Activated T-helper 17 cell treated with anti-CD3 and anti-CD28 coated beads, Interleukin-2, amount 50 U/mL, for 72 hours (primary cell): ENCODE measurements at places on chromosomes 2 and 18. TPM values are rescaled to one million over a fixed set of nuclear protein-coding genes. Genes with fewer than 3 reads are reported as not detected.

The POTEI gene
- not detected for total RNA-seq

The PROM2 gene
- 0.90 TPM for total RNA-seq

The UGT1A4 gene
- not detected for total RNA-seq

The THSD7B gene
- total RNA-seq: not detected

The CMPK2 gene
- total RNA-seq: 2.0 TPM

The GATA6 gene
- total RNA-seq: not detected

The IGFBP5 gene
- not detected for total RNA-seq

DNA sequence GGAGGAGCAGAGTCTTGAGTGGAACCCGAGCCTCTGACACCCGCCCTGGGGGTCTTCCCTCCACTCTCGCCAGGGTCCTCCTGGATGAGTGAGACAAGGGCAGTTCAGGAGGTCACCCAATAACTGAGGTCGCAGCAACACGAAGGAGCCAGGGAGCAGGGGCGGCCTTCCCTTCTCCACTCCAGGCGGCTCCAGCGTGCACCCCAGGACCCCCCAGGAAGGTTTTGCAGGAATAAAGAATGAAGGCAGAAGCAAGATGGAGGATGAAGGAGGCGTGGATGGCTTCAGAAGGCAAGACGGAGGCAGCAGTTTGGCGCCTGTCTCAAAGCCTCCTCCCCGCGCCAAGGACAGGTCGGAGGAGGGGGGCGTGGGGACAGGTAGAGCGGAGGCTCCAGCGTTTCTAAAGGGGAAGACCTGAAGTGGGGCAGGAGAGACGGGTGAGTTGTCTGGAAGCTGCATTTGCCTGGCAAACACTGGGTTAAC is 579 bp upstream of the ITM2C start:
- H3K27me3 ChIP-seq: peaks cover 7% of the 10 kb centered on the region
- ATAC-seq: peak; percentile 4
- H3K36me3 ChIP-seq: no peaks in the 10 kb centered on the region
- H3K4me3 ChIP-seq: peak overlapping the region; percentile 73
- peak overlapping the region; percentile 51 for H3K27ac ChIP-seq
- H3K4me1 ChIP-seq: peaks cover 21% of the 10 kb centered on the region

DNA sequence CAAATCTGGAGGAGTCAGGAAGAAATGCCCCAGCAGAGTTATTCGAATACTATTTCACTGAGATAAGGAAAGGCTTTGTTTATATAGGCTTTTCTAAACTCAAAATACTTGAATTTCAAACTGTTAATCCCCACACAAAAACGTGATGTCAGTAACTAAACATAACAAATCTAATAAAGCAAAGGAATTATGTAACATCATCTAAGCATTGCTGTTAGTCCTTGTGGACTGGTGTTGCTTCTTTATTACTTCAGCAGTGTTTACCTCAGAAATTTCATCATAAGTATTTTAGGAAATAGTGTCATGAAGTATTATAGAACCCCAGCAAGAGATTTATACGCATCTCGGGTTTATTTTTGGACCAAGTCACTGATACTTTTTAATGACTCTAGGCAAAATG is 19.7 kb upstream of the SANBR start:
- H3K36me3 ChIP-seq: peaks cover 62% of the 10 kb centered on the region
- ATAC-seq: no peak
- no peaks in the 10 kb centered on the region for H3K27me3 ChIP-seq
- no peak overlapping the region for H3K27ac ChIP-seq
- H3K4me3 ChIP-seq: no peak overlapping the region

- no peaks in the 10 kb centered on the region for H3K4me1 ChIP-seq
- H3K27ac ChIP-seq: no peak overlapping the region
- no peaks in the 10 kb centered on the region for H3K36me3 ChIP-seq
- ATAC-seq: no peak
- H3K27me3 ChIP-seq: peaks cover 4% of the 10 kb centered on the region
Measured at GRCh38 chr18:51726614-51727013, 529.1 kb upstream of the MEX3C start.

DNA sequence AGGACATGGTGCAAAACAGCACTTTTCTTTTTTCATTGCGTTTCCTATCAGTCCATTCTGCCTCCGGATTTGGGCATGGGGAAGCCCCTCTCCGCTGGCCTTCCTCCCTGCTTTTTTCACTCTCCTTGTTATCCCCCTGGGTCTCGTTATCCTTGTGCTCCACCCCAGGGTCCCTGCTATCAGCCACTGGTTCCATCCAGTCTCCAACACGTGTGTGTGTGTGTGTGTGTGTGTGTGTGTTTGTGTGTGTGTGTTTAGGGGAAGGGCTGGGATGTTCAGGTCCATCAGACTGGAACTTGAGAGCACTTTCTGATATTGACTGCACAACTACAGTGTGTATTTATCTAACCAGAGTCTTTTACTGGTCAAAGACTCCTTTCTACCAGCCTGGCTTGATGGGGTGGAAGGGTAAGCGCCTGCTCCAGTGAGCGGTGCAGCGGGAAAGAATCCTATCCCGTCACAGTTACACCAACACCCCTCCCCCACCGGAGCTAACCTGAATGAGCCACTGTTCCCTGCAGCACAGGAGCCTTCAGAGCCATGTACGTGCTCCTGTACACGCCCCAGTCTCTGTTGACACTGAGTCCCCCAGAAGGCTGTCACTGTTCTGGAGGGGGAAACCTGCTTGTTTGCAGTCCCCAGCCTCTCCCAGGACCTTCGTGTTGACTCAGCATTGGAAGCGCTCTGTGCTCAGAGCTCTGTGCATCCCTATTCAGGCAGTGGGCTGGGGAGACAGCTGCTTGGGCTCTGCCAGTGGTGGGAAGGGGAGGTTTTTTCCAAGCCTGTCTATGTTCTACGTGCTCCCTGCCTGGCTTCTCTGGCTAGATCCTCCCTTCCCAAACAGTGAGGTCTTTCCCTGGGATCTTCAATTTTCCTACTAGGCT is 4.6 kb downstream of the INHA start:
- no peaks in the 10 kb centered on the region for H3K36me3 ChIP-seq
- no peak overlapping the region for H3K27ac ChIP-seq
- peaks cover 33% of the 10 kb centered on the region for H3K27me3 ChIP-seq

DNA sequence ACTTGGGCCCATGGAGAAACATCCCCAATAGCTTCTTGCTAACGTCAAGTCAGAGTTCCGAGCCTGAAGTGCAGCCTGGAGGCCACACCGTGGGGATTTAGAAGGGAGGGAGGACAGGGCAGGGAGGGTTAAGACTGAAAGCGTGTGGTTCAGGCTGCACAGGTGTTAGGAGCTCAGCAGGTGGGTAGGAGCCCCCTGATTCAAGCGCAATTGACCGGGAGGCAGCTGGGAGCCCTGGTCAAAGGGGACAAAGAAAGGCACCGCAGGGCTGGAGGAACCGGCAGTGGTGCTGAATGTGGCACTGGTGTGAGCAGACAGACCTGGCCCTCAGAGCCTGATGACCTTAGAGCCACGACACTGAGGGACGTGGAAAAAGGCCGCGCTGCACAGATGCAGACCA is 149.6 kb downstream of the TMEM18 start:
- no peak overlapping the region for H3K27ac ChIP-seq
- no peaks in the 10 kb centered on the region for H3K4me1 ChIP-seq
- H3K36me3 ChIP-seq: no peaks in the 10 kb centered on the region

DNA sequence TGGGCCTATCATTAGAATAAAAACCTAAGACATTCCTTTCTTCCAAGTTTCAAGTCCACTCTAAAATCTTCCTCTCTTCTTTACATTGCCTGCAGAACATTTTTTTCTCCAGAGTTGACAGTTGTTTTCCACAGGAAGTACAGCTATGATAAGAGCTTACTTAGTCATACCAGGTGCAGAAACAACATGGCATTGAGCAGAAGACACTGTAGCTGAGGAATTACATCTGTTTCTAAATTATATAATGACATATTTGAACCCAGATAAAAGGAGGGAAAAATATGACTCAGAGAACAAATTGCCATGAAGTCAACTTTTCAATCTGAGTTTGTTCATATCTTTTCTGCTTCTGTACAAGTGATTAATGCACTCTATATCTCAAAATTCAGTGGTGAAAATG is 30.2 kb downstream of the CMPK2 start:
- H3K4me3 ChIP-seq: no peak overlapping the region
- ATAC-seq: peak; percentile 87
- H3K27me3 ChIP-seq: no peaks in the 10 kb centered on the region
- no peaks in the 10 kb centered on the region for H3K4me1 ChIP-seq
- H3K36me3 ChIP-seq: no peaks in the 10 kb centered on the region
- H3K27ac ChIP-seq: no peak overlapping the region

DNA sequence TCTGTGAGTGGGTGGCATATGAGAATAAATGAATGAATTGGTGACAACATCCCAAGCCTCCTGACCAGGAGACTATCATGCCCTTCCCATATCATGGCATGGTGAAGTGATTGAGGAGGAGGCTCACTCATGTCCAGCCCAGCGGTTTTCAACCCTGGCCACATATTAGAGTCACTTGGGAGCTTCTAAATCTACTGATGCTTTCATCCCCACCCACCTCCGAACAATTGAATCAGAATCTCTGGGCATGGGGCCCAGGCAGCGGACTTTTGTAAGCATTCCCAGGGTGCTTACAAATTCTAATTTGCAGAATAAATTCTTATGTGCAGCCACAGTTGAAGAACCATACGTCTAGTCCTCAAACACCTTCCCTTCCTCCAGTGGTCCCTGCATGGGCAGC is 81.7 kb upstream of the SEC11C start:
- peaks cover 18% of the 10 kb centered on the region for H3K27me3 ChIP-seq
- no peak overlapping the region for H3K4me3 ChIP-seq
- no peak overlapping the region for H3K27ac ChIP-seq
- no peaks in the 10 kb centered on the region for H3K4me1 ChIP-seq
- no peaks in the 10 kb centered on the region for H3K36me3 ChIP-seq
- ATAC-seq: no peak

- no peaks in the 10 kb centered on the region for H3K4me1 ChIP-seq
- H3K4me3 ChIP-seq: no peak overlapping the region
- no peak for ATAC-seq
- H3K36me3 ChIP-seq: no peaks in the 10 kb centered on the region
Measured at GRCh38 chr2:231187736-231188505, 10.5 kb upstream of the ARMC9 start.

DNA sequence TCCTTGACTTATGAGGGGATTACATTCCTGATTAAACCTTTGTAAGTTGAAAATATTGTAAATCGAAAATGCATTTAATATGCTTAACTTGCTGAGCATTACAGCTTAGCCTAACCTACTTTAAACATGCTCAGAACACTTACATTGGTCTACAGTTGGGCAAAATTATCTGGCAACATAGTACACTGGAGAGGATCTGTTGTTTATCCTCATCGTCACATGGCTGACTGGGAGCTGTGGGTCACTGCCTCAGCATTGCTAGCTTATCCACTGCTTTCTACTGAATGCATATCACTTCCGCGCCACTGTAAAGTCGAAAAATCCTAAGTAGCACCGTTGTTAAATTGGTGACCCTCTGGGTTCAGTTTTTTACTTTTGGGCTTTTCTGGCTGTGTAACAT is 13.7 kb downstream of the PMS1 start:
- H3K4me1 ChIP-seq: peaks cover 4% of the 10 kb centered on the region
- H3K27ac ChIP-seq: no peak overlapping the region
- H3K36me3 ChIP-seq: peaks cover 85% of the 10 kb centered on the region
- no peaks in the 10 kb centered on the region for H3K27me3 ChIP-seq
- ATAC-seq: no peak

DNA sequence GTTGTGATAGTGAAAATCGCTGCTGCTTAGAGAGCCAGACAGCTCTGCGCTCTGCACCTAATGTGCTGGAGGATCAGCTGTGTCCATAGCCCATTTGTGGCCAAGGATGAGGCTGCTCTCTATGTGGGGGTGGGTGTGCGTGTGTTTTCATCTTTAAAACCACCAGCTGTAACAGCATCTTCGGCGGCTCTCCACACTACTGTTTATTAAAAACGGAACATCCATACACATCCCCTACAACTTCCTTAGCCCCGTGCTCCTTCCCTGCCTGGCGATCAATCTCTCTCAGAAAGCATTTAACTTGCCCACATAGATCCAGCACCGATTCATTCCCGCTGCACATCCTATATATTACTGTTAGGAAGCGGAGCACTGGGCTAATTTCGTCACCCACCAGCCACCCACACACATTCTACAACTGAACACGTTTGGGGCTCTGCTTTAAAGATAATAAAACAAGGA is 1.6 kb downstream of the CELF4 start:
- peaks cover 4% of the 10 kb centered on the region for H3K4me1 ChIP-seq
- no peak for ATAC-seq
- no peaks in the 10 kb centered on the region for H3K36me3 ChIP-seq
- peaks cover 47% of the 10 kb centered on the region for H3K27me3 ChIP-seq
- no peak overlapping the region for H3K27ac ChIP-seq

DNA sequence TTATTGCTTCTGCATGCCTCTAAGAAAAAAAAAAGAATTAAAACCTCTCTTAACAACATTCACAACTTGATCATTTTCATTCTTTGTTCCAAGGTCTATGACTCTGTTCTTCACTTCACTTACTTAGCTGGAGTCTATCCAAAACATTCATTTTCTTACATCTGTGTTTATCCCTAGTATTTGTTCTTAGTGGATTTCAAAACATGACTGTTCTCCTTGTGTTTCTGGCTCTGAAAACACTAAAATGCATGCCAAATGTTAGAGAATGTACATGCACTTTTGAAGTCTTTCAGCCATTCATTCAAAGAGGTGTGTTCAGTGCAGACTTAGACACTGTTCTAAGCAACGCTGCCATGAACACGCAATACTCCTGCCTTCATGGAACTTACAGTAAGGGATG is 138.8 kb downstream of the CNTNAP5 start:
- no peak for ATAC-seq
- H3K27me3 ChIP-seq: no peaks in the 10 kb centered on the region
- H3K4me3 ChIP-seq: no peak overlapping the region
- H3K4me1 ChIP-seq: no peaks in the 10 kb centered on the region
- H3K36me3 ChIP-seq: no peaks in the 10 kb centered on the region
- H3K27ac ChIP-seq: no peak overlapping the region

DNA sequence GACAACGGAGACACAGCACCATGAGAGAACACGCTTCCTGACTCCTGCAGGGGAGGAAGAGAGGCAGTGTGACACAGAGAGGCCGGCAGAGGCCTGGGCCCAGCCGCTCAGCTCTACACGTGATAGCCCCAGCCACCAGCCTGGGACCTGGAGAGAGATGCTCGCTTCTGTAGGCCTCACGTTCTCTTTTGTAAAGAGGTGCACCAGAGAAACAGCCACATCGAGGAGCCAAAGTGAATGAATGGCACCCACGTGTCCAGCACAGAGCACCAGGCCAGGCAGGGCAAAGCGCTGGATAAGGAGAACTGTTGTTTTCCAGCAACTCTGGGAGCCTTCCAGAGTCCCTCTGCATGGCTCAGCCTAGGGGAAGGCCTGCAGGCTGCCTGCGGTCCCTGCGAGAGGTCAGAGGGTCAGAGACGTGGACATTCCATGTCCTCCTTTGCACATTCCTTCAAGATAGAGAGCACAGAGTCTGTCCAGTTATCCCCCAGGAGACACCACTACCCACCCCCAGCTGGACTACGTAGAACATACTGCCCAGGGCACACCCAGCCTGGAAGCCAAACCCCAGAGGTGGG is 14.2 kb downstream of the LIMS2 start:
- no peak for ATAC-seq
- H3K36me3 ChIP-seq: no peaks in the 10 kb centered on the region
- peaks cover 32% of the 10 kb centered on the region for H3K27me3 ChIP-seq
- no peaks in the 10 kb centered on the region for H3K4me1 ChIP-seq

GRCh38 chr2:101419096-101419663 is 31.9 kb upstream of the CREG2 start:
- H3K27ac ChIP-seq: no peak overlapping the region
- peak; percentile 78 for ATAC-seq
- H3K4me1 ChIP-seq: no peaks in the 10 kb centered on the region
- no peaks in the 10 kb centered on the region for H3K27me3 ChIP-seq
- H3K36me3 ChIP-seq: no peaks in the 10 kb centered on the region

- ATAC-seq: no peak
- no peak overlapping the region for H3K4me3 ChIP-seq
- no peaks in the 10 kb centered on the region for H3K36me3 ChIP-seq
- no peaks in the 10 kb centered on the region for H3K27me3 ChIP-seq
- H3K27ac ChIP-seq: peak overlapping the region; percentile 5
- no peaks in the 10 kb centered on the region for H3K4me1 ChIP-seq
Measured at GRCh38 chr2:48195169-48195568, 288.9 kb upstream of the FBXO11 start.
